ENCODE measurements at places on chromosomes 1 and 21.

GRCh38 chr1:28604411-28604810 is 12.3 kb downstream of the RAB42 start:
- no peak for DNase-seq

DNA sequence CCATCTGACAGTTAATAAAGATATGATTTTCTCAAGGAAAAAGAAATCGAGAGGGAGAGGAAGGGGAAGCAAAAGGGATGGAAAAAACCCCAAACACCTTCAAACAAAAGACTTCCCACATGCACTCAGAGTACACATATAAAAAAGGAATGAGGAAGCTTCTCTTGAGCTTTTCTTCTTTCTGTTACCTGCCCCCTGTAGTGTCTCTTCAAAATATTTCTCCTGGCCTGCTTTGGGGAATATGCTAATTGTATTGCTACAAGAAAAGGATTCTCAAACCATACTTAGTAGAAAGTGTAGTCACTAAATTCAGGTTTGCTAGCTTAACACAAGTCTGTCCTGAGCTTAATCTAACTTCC is 58.7 kb downstream of the KIF14 start:
- DNase-seq = no peak

DNA sequence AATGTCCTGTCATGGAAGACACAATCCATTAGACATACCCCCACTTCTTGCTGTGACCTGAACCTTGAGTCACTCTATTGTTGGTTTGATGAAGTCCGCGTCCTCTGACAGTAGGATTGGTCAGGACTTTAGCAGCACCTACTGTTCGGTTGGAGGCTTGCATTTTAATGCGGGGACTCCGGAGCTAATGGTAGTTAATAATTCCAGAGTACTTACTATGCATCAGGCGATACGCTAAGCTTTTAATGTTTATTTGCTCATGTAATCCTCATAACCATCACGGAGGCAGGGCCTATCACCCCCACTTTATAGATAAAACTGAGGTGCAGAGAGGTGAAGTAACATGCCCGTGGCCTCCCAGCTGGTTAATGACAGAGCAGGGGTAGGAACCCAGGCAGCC is 7.9 kb upstream of the ELF3 start:
- no peak for DNase-seq

DNA sequence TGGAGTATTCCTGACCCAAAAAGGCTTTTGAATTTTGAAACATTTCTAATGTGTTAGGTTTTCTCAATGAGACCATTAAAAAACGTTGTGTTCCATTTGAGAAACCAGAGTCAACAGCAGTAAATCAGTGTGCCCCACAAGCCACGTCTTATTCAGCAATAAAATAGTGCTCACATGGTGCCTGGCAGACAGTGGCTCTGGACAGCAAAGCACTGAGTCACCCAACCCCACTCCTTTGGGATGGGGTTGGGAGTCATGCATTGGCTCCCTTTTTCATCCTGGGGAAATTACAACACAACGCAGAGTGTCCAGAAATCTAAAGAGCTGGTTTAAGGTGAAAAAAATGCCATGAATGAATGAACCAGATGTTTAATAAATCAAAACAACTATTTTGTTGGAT is 46.5 kb downstream of the KCNJ15 start:
- DNase-seq = no peak

GRCh38 chr1:208207388-208208131 is 36.6 kb downstream of the PLXNA2 start:
- DNase-seq = no peak

- DNase-seq = no peak
Observed at GRCh38 chr1:200165493-200166220, 138.1 kb downstream of the NR5A2 start.

DNA sequence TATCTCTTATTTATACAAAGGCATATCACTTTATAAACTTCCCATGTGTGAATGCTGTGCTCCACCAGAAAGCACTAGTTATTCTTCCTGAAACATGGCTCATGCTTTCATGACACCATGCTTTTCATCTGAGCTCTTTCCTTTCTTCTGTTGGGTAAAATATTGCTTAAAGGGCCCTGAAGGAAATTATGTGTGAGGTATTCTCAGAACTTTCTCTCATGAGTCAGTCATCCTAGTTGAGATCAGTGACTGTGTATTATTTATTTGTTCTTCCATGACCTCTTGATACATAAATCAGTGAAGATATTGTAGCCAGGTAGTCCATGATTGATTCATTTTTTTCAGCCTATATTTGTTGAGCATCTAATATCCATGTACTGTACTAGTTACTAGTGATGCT is 54.8 kb downstream of the CYP2J2 start:
- DNase-seq = no peak
